ENCODE measurements at places on chromosomes 5 and 9. TPM values are rescaled to one million over a fixed set of nuclear protein-coding genes. Genes with fewer than 3 reads are reported as not detected.

The LCP2 gene
- 0.22 TPM for total RNA-seq

The SPINK6 gene
- total RNA-seq = not detected

- no peak for DNase-seq
These were observed 283.9 kb upstream of the ISL1 start for GRCh38 chr5:51099173-51099853.

GRCh38 chr5:124641154-124641792, 105.2 kb downstream of the ZNF608 start:
- no peak for DNase-seq

GRCh38 chr9:23621924-23622323, 204.1 kb downstream of the ELAVL2 start:
- no peak for DNase-seq

- no peak for DNase-seq
These were observed 20.8 kb downstream of the FXN start for GRCh38 chr9:69056191-69056815.

- DNase-seq = no peak
These were observed 249.7 kb upstream of the ZNF462 start for GRCh38 chr9:106613250-106613737.

DNA sequence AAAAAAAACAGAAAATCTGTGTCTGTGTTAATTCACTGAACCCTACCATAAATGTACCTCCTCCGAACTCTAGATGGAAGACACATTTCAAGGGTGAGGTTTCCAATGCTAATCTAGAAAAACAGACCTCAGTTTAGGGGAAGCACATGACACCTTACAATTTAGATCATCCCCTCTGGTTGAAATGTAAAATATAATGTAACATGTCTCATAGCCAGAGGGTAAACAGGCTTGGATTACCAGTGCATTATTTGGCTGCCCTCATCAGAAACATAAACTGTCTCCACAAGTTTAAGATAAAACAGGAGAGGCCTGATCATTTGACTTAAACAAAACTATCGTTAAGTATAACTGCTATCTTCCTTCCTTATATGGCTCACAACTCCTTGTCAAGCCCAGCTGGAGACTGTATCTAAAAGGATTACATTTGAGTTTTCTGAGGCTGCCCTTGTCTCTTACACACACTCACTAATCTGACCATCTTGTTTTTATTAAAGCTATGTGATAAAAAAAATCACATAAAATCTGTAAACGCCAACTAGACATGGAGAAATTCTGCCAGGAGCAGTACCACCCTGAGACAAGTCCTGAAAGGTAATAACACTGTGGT, 105.7 kb downstream of the LURAP1L start:
- DNase-seq = no peak

DNA sequence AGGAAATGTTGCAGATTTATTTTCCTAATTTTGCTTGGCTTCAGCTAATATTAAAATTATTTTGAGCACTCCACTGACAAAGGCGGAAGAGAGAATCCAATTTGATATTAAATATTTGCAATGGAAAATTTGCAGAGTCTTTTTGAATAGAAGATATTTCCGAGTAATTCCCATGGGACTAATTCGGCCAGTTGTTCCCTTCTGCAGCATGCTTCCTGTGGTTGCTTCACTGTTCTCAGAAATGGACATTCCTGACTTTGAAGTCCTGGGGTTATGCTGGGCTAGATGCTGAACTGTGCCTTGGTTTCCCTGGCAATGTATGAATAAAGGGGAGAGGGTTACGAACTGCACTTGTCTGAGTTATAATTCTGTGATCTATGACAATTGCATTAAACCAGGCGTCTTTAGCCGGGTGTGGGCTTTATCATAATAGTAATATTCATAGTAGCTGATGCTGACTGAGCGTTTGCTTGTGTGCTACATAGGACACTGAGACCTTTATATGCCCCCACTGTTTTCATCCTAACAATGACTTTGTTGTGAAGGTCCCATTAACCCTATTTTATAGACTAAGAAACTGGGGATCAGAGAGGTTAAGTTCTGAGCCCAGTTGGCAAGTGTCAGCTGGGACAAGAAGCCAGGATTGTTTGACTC, 114.5 kb upstream of the SPRY4 start:
- no peak for DNase-seq

DNA sequence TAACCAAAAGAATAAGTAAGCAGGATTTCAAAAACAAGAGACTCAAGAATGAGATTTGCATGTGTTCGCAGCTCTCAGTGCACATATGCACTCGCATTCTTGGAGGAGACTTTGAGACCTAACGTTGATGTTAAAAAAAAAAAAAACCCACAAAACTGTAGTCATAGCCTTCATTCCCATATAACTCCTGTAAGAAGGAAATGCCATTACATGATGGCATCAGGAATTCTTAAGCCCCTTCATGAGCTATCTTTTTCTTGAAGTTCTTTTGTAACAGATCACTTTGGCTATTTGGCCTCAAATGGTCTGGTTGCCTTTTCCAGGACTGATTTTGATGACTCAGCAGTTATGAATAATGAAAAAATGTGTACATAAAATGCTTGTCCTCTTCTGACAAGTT, 113.8 kb downstream of the ALDH1A1 start:
- DNase-seq = no peak

- no peak for DNase-seq
These were observed 73.5 kb downstream of the MFAP3 start for GRCh38 chr5:154112255-154112654.

Measured in lung microvascular endothelial cell (primary cell).